Stimulated activated CD8-positive, alpha-beta memory T cell treated with anti-CD3 and anti-CD28 coated beads, Interleukin-15, amount 100 ng/mL, for 24 hours (primary cell): ENCODE measurements at places on chromosomes 13 and 19.

- DNase-seq, result no peak
Observed at GRCh38 chr19:40650749-40651305, 39.6 kb downstream of the NUMBL start.

GRCh38 chr19:18197306-18197705 lies 4.3 kb downstream of the MPV17L2 start:
- no peak for DNase-seq

DNA sequence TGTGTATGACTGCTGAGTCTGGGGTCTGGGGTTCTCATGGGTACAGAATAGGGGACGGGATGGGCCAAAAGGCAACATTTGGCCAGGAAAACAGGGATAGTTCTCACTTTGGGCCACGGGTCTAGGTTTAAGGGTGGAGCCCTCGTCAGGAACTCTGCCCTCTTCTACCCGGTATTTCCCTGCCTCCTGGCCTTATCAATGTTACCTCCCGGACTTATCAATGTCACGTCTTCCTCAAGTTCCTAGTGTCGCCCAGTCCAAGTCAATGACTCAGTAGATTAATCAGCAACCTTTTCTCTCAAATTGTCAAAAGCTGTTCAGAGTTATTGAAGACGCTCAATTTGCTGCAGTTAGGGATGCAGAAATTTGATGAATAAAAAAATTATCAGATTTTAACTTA lies 234.8 kb downstream of the B3GLCT start:
- no peak for DNase-seq

GRCh38 chr13:109182777-109183465 lies 553.5 kb downstream of the MYO16 start:
- DNase-seq, result no peak

GRCh38 chr13:110156301-110157049 lies 150.5 kb downstream of the COL4A1 start:
- DNase-seq, result no peak

- no peak for DNase-seq
Observed at GRCh38 chr13:111346101-111346680, 25.7 kb downstream of the TEX29 start.

DNA sequence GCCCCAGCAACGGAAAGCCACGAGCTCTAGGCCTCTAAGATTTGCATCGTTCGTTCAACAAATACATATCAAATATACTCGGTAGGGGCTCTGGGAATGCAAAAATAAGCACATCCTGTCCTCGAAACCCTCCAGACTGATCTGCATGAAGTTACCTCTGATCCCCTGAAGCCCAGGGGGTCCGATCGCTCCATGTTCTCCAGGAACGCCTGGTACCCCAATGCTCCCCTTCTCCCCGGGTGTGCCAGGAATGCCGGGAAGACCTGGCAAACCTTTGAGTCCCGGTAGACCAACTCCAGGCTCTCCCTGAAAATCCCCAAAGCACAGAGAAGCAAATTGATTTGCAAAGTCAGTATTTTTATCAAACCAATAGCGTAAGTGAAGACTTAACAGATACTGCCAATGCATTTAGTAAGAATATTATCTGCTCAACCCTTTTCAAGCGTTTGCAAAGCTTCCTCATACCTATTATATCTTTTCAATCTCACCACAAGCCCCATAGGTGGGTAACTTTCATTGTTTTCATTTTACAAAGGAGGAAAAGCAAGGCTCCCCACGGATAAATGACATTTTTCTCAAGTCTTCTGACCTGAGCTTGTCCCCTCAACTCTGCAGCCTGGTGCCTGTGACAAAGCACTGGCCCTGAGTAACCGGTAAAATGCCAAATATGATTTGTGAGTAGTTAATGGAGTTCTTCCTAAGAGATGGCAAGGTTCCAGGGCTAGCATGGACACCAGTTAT lies 127.7 kb downstream of the COL4A1 start:
- no peak for DNase-seq

GRCh38 chr13:102237230-102237629 lies 164.6 kb downstream of the FGF14 start:
- DNase-seq, result no peak

DNA sequence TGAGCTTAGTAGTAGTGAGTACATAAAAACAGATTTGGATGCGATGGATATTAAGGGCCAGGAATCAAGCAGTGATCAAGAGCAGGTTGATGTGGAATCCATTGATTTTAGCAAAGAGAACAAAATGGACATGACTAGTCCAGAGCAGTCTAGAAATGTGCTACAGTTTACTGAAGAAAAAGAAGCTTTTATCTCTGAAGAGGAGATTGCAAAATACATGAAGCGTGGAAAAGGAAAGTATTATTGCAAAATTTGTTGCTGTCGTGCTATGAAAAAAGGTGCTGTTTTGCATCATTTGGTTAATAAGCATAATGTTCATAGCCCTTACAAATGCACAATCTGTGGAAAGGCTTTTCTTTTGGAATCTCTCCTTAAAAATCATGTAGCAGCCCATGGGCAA lies 11.4 kb downstream of the CHAMP1 start:
- no peak for DNase-seq

DNA sequence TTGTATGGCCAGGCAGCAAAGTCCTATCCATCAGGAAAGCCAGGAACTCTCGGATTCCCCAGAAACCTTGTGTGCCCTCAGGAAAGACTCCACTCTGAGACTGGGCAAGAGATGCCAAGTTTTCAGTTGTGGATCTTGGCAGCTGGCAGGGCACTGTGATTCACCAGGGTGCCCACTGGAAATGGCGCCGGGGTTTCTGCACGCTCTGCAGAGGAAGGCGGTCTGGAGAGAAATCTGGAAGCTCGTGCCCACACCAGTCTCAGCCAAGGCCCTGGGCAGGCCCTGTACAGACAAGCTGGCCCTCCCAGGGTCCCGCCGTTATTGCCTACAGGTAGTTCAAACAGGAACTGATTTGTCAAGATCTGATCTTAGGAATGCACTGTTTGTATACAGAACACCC lies 4.9 kb downstream of the NAPA start:
- no peak for DNase-seq

DNA sequence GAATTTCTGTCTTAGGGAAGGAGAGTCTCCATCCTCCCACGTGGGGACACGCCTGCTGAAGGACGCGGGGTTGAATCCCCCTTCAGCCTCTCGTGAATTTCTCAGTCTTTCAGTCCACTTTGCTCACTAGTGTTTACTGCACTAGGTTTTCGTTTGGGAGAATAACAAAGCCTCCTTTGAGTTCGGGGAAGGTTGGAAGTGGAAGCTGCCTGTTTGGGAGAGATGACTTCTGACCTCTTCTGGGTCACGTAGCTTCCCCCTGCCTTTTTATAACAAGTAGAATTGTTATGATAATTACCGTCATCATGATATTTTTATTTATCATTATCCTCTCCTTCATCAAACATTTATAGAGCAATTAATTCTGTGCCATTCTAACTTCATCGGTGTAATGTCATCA lies 60.7 kb downstream of the ATP11A start:
- DNase-seq, result no peak

GRCh38 chr19:392375-392970 lies 16.5 kb downstream of the C2CD4C start:
- DNase-seq, result no peak

- DNase-seq, result no peak
Observed at GRCh38 chr19:1857648-1858326, 5.6 kb downstream of the KLF16 start.

DNA sequence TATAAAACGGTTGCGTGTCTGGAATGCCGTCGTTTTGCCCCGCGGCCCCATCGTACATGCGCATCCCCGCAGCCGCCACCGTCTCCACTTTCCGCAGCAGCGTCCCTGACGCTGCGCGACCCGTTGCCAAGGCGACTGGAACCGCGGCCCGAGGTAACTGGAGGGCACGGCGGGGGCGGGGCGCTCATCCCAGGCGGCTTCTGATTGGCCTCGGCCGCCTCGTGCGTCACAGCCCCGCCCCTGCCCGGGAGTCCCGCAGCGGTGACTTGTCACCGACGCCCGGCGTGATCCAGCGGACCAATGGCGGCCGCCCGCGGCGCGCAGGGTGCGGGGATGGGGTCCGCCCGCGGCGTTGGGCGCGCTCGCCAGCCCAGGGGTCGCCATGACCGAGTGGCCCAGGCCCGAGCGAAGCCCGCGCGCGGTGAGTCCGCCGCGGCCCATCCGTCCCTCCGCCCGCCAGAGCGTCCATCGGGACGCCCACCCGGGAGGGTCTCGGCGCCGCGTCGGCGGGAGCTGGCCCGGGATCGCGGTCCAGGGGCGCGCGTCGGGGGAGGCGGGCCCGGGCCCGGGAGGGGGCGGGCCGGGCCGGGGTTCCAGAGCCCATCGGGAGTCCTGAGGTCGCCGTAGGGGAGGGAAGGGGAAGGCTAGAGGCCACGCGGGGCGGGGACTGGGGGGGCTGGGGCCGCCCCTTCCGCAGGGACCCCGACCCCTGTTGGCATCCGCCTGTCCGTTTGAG lies at the start of gene ZSCAN1:
TSS of gene ZSCAN1 (plus strand) at position 285 of the 736 bp plus-strand sequence. CDS start 3,812 bp downstream, outside the sequence.
- DNase-seq, result no peak
